ENCODE measurements at places on chromosomes 16 and 17.

DNA sequence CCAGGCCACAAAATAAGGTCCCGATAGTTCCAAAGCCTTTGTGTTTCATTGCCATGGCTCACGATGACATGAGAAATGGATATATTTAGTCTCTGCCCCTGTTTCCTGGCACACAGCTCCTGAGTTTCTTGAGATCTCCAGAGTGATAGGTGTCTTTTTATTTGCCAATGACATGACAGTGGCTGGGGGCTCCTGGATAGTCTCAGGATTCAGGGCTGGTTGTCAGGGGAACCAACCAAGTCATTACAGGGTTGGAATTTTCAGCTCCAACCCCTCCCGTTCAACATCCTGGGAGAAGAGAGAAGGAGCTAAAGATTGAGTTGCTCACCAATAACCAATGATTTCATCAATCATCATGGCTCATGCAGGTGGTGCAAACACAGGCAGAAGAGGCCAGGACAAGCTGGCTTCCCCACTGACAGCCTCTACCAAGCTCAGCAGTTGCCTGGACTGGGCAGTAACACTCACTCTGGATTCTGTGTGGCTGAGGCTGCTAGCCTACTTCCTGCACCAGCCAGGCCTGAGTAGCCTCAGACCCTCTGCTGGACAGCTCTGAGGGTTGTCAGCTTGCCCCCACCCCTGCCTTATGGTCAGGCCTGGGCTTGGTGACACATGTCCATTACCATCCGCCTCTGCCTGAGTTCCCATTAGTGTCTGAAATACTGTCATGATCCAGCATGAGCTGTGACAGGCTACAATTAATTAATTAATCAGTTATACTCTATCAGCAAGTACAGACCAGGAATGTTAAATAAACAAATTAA, 534.4 kb upstream of the CDH5 start:
- DNase-seq = no peak

DNA sequence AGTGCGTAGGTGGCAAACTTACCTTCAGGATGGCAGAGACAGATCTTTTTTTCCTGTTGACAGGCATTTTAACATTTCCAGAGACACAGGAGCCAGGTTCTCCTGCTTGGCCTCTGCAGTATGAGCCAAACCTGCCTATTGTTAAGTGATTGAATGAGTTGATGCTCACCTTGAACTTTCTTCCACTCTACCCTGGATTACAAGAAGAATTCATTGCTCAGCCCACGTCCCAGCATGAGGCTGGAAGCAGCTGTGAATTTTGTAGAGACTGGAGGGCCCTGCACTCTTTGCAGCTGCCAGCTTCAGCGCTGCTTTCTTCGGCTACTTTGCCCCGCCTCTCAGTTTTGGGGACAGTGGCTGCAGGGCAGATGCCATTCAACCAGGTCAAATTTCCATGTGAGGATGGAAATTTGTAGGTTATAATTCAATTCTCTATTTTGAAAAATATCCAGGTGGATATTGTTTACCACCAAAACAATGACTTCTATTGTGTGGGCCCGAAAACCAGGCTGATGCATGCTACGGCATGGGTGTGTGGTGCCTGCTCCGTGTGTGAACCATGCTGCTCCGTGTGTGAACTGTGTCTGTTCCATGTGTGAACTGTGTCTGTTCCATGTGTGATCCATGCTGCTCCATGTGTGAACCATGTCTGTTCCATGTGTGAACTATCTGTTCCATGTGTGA, 75.2 kb upstream of the METTL9 start:
- DNase-seq = no peak

GRCh38 chr16:68382296-68382718, 66.0 kb downstream of the SMPD3 start:
- no peak for DNase-seq

DNA sequence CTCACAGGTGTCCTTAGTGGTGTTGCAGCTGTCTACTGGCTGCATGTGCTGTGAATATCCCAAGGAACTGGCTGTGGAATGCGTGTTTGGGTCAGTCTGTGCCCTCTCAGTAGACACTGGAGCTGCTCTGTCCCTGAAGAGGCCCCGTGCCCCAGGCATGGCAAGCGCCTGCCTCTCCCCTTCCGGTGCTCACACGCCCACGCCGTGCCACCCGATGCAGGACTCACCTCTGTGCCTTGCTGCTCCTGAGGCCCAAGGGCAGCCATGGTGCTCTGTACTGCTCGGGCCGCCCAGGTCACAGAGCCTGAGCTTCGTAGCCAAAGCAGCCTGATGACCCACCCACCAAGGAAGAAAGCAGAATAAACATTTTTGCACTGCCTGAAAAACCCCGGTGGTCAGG, 10.0 kb downstream of the RGS11 start:
- no peak for DNase-seq

DNA sequence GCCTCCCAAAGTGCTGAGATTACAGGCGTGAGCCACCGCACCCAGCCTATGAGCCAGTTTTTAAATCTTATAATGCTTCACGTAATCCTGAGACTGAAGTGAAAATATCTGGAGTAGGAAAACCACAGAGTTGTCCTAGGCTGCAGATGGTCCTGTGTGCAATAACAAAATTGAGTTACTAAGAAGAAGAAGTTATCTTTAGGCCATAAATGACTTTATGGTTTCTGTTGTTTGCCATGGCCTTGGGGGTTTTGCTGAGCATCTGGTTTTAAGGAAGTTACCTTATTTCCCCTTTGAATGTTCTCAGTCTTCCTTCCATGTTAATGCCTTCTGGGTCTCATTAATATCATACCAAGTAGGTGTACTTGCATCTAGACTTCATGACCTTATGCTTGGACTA, 16.5 kb downstream of the NMT1 start:
- DNase-seq = no peak

GRCh38 chr17:64075913-64076312, 54.0 kb downstream of the ERN1 start:
- no peak for DNase-seq

DNA sequence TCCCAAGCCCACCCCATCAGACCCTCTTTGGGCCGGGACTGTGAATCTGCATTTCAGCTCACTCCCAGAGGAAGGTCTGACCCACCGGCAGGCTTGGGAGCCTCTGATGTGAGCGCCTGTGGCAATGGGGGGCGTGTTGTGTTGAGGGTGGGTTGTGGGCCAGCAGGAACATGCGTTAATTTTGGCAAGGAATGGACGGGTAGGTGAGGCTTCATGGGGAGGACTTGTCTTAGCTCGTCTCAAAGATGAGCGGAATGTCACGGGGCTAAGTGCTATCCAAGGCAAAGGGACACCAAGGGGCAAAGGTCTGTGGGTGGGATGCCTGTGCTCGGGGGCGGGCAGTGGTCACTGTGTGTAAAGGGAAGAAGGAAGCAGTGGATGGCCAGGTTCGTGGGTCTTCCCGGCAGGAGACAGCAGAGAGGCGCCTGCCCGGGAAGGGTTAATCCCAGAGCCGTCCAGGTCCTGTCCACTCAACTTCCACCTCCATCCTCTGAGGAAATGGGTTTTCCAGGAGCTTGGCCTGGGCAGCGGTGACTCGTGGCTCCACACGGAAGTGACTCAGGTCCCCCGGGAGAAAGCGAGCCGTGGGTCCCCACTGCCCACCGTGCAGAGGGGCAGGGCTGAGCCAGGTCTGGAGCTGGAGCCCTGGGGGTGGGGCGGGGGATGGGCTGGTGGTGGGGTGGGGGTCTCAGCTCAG, 17.4 kb downstream of the ADGRG1 start:
- no peak for DNase-seq

DNA sequence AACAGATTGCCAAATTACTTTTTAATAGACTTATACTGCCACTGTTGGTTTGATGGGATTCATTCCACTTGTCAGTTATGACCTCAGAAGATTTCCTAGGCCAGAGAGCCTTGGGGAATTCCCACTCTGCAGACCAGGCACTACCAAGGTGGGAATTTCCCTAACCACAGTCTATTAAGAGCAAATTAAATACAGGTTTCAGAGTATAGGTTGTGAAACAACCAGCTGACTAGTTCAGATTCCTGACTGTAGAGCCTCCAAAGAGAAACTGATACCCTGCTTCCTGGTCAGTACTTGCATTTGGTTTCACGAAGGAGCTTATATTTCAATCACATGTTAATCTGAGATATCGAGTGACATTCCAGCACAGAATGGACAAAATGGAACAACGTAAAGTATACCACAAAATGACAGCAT, 186.5 kb downstream of the STX8 start:
- no peak for DNase-seq

DNA sequence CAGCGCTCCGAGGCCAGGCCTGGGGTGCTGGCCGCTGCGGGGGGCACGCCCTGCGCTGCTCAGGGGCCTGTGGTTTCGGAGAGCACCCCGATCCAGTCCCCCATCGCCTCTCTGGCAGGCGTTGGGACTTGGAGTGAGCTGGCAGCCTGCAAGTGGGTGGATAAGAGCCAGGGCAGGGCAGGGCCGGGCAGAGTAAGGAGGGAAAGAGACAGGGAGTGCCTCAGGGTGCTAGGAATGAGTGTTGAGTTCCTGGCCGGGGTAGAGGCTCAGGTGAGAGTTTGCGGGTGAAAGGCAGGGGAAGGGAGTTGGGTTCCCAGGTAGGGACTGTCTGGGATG, 1.3 kb downstream of the CDH13 start:
- DNase-seq = no peak

GRCh38 chr17:38727736-38728135, 2.4 kb upstream of the CISD3 start:
- peak; percentile 73 for DNase-seq

DNA sequence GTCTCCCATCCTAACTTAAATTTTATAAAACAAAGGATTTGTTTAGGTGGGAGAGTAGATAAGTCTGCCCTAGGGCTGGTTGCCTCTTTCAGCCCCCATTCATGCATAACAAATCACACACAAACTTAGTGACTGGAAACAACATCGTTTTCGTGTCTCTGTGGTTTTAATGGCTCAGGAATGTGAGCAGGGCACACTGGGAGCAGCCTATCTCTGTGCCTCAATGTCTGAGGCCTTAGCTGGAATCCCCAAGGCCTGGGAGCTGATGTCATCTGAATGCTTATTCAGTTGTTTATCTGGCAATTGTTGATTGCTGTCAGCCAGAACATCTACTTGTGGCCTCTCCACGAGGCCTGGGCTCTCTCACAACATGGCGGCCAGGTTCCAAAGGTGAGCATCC, 101.9 kb upstream of the HSBP1 start:
- DNase-seq = no peak

DNA sequence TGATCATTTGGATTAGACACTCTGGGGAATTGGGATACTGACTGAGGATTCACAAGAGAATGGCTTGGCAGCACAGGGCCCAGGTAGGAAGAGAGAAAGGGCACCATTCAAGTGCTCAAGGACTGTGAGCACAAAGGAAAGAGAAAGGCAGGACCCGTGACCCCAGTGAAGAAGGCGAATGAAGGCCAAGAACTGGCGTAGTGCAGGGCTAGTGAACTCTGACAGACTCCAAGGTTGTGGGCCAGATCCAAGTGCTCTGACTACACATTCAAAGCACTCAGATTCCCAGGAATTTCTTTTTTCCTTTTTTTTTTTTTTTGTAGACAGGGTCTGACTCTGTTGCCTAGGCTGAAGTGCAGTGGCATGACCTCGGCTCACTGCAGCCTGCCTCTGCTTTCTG, 5.0 kb downstream of the GTF3C1 start:
- no peak for DNase-seq

DNA sequence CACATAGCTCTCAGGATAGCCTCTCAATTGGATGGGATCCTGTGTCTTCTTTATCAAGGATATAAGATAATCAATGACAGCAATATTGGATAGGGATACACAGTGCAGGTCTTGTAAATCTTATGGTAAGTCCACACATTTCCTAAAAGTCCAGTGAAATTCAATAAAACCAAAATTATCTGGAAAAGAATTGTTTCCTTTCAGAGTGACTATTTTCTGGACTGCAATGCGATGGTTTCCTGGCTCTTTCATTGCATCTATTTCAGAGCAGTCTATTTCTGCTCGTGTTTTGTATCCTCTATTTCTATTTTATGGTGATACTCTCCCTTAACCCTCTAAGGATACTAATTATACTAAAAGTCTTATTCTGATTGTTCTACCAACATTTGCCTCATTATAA, 24.3 kb upstream of the MON1B start:
- no peak for DNase-seq

DNA sequence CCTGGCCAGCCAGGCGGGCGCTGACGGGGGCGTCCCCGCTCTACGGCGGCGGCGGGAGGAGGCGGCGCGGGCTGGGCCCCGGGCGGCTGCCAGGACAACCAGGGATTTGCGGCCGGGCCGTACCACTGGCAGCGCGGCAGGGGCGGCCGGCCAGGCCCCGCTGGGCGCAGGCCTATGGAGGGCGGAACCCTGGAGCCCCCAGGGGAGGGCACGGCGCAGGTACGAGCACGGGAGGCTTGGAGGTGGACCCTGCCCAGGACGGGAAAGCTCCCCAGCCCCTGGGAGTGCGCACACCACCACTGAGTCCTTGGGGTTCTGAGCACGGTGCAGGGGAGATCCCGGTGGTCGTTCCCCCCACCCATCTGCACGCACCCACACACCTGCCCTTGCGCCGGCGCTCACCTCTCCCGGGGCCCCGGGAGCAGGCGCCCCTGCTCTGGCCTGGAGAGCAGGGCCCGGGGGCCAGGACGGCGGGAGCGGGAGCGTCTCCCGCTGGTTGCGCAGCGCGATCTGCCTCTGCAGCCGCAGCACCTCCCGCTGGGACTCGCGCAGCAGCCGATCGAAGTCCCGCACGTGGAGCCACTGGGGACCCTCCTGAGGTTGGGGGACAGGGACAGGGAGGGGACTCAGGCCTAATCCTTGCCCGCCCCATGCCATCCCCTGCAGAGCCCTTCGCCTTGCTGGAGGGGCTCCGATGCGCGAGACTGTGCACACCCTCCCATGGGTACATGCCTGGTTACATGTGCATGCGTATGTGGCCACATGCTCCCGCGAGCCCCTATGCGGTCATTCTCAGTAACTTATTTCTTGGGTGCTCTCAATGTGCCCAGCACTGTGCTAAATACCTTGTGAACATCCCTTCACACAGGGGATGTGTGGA, 3.9 kb downstream of the TSPOAP1 start:
- no peak for DNase-seq

DNA sequence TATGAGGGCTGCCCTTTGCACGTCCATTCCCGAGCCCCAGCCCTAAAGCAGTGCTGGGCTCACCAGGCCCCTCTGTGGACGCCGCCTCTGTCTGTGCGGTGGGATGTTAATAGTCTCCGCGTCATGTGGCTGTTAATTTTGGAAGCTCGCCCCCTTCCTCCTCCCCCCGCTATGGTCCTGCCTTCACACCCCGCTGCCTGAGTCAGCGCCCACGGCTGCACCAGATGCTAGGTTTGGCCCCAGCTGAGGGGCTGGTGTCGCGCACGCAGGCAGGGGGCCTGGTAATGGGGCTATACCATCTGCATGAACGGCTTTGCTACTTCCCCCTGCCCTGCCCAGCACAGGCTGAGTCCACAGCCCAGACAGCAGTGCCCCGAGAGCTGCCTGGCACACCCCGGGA, 4.1 kb upstream of the SSTR5 start:
- DNase-seq = no peak

DNA sequence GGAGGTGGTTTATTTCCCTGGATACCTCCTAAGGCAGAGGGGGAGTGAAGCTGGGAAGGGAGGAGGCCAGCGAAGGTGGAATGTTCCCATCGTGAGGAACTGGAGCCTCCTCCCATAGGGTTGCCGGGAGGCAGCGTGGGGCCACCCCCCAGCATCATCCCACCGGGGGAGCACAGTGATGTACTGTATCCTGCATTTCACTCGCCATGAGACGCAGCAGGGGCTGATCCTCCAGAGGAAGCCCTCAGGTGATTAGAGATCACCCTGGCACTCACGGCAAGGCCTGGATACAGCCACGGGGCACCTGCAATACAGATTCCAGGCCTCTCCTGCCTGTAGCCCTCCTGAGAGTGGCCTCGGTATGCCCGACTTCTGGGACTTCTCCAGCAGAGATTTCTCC, 25.5 kb upstream of the BEAN1 start:
- no peak for DNase-seq

- no peak for DNase-seq
These were observed 14.4 kb upstream of the EEF2K start for GRCh38 chr16:22191532-22192260.
